ENCODE measurements at places on chromosomes 5 and 9. TPM values are rescaled to one million over a fixed set of nuclear protein-coding genes. Genes with fewer than 3 reads are reported as not detected.
A peak's percentile ranks its signal among the peaks of the same experiment; 100 is the strongest.

- no peaks in the 10 kb centered on the region for H3K36me3 ChIP-seq
- no peak overlapping the region for H3K27ac ChIP-seq
- peak; percentile 37 for DNase-seq
- H3K27me3 ChIP-seq, result no peaks in the 10 kb centered on the region
Observed at GRCh38 chr9:82031538-82032280, 43.1 kb downstream of the SPATA31D1 start.

GRCh38 chr5:164115420-164115819 lies 610.0 kb downstream of the MAT2B start:
- DNase-seq, result no peak
- H3K36me3 ChIP-seq, result no peaks in the 10 kb centered on the region

DNA sequence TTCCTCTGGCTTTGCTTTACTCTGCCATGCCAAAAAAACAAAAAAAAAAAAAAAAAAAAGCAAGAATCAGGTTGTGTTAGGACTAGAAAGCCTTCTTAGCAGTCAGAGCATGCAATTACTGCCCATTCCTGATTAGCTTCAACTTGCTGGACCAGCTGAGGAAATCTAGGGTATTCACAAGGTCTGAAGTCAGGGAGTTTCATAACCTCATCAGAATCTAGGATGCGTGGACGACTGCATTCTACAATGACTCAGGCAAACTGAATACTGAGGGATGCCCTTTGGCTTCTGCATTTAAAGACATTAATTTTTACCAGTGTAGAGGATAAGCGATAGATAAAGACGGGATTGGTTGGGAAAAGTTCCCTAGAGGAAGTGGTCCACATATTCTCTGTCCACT lies 39.2 kb upstream of the SHOC1 start:
- no peak overlapping the region for H3K4me3 ChIP-seq
- no peak for DNase-seq
- H3K4me1 ChIP-seq, result no peaks in the 10 kb centered on the region
- H3K27me3 ChIP-seq, result no peaks in the 10 kb centered on the region
- H3K36me3 ChIP-seq, result no peaks in the 10 kb centered on the region
- H3K27ac ChIP-seq, result no peak overlapping the region

KIAA1191 gene
- 112 TPM for total RNA-seq

CBY3 gene
- total RNA-seq, result not detected

DNA sequence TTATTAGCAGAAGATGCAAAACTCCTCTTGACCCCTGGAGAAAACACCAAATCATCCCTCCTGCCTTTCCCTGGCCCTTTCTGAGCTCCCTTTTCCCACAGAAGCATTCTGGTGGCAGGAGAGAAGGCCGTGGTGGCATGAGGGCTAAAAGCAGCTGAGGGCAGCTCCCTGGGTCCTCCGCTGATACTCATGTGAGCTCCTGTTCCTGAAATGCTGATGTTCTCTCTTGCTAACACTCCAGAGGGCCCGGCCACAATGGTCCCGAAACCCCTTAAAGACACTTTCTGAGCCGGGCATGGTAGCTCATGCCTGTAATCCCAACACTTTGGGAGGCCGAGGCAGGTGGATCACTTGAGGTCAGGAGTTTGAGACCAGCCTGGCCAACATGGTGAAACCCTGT lies 183.1 kb downstream of the HSPA4 start:
- DNase-seq, result no peak
- no peak overlapping the region for H3K27ac ChIP-seq
- H3K4me1 ChIP-seq, result no peaks in the 10 kb centered on the region
- H3K4me3 ChIP-seq, result no peak overlapping the region

DNA sequence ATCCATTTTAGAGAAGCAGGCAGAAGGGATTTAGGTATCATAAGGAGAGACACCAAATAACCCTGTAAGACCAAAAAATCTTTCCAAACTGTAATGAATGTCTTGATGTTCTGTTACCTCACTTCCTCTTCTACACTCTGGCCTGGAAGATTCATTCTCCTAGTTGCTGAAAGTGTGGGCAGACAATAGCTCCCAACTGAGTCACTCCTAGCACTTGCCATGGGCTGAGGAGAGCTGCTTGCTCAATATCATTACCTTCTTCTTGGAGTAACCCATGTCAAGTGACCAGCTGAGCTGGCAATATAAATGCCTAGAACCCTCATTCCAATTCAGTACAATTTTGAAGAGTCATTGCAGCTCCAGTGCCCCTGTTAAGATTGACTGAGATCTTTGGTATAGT lies 1985.5 kb upstream of the CDH6 start:
- H3K4me3 ChIP-seq, result no peak overlapping the region
- no peaks in the 10 kb centered on the region for H3K27me3 ChIP-seq
- H3K27ac ChIP-seq, result no peak overlapping the region
- DNase-seq, result no peak
- H3K4me1 ChIP-seq, result no peaks in the 10 kb centered on the region

DNA sequence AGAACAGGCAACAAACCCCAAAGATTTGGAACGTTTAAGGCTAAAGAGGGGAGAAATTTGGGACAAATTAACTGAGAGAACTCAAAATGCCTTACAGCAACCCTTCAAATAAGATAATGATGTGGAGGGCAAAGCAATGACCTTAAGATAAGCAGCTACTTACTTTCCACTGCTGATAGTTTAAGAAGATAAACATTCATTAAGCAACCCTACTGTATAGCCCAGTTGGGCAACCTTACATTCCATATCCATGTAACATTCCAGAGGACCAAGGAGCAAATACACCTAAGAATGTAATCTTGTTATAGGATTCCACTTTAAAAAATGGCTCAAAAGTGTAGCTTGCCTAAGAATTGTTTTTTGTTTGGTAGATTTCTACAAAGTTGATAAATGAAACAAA lies 14.8 kb downstream of the ETF1 start:
- H3K27me3 ChIP-seq, result no peaks in the 10 kb centered on the region
- H3K4me3 ChIP-seq, result no peak overlapping the region
- no peaks in the 10 kb centered on the region for H3K36me3 ChIP-seq

PCDHA5 gene
- 0.69 TPM for total RNA-seq

DNA sequence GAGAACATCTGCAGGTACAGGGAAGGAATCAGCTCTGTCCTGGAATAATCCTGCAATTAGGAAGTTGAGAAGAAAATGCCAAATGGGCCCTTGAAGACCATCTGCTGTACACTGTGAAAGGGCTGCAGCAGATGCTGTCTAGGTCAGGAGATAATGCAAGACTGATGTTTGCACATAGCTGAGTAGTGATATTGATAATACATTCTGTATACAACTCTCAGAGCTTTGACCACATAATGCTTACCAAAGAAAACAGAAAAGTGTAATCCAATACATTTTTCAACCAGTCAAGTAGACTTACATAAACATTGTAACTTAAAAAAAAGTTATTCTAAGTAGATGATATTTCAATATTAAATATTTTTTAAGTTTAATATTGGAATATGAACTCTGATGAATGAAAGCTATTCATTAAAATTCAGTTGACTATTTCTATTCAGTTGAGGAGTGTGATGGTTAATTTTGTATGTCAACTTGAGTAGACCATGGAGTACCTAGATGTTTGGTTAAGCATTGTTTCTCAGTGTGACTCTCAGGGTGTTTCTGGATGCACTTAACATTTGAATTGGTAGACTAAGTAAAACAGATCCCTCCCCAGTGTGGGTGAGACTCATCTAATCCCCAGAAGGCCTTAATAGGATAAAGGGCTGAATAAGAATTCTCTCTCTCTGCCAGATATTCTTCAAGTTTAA lies 380.1 kb upstream of the PRR16 start:
- H3K4me3 ChIP-seq, result no peak overlapping the region
- H3K27ac ChIP-seq, result no peak overlapping the region
- H3K27me3 ChIP-seq, result no peaks in the 10 kb centered on the region
- no peak for DNase-seq
- H3K4me1 ChIP-seq, result no peaks in the 10 kb centered on the region
- no peaks in the 10 kb centered on the region for H3K36me3 ChIP-seq

DNA sequence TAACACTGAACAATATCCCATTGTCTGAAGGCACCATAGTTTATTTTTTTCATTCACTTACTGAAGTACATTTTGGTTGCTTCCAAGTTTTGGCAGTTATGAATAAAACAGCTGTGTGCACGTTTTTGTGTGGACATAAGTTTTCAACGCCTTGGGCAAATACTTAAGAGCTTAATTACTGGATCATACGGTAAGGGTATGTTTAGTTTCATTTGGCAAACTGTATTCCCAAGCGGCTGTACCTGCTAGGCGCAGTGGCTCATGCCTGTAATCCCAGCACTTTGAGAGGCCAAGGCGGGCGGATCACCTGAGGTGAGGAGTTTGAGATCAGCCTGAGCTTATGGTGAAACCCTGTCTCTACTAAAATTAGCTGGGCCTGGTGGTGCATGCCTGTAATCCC lies 63.7 kb upstream of the FAM120A start:
- no peaks in the 10 kb centered on the region for H3K27me3 ChIP-seq
- no peaks in the 10 kb centered on the region for H3K36me3 ChIP-seq
- H3K27ac ChIP-seq, result no peak overlapping the region
- no peaks in the 10 kb centered on the region for H3K4me1 ChIP-seq
- DNase-seq, result no peak

PHF2 gene
- total RNA-seq, result 30.9 TPM

- no peaks in the 10 kb centered on the region for H3K4me1 ChIP-seq
- H3K4me3 ChIP-seq, result no peak overlapping the region
- no peak for DNase-seq
- H3K36me3 ChIP-seq, result no peaks in the 10 kb centered on the region
Observed at GRCh38 chr5:76582230-76583162, 40.7 kb downstream of the F2RL2 start.

DNA sequence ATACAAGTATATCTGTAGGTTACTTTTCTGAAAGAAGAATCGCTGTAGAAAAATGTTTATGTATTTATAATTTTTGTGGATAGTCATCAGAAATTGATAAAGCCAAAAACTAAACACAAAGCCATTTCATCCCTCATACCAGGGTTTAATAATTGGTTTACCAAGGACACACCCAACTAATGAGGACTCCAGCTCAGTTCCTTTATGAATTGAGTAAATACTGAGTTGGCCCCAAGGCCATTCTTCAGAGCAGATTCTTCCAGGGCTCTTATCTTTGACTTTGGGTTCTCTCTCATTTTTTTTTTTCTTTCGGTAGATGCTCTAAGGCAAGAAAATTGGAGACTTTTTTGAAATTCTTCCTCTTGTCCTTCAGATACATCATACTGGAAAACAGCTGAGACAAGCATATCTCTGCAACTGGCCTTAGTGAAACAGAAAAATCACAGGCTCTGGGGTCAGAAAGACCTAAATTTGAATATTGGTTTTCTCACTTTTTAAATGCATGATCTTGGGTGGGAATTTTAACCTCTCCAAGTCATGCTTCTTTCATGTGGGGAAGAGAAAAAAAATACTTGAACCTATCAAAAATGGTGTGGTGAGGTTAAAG lies 401.8 kb downstream of the ARHGEF28 start:
- H3K4me3 ChIP-seq, result no peak overlapping the region
- no peaks in the 10 kb centered on the region for H3K36me3 ChIP-seq
- no peaks in the 10 kb centered on the region for H3K27me3 ChIP-seq
- no peak for DNase-seq

GMCL2 gene
- total RNA-seq, result not detected

- no peak for DNase-seq
- no peaks in the 10 kb centered on the region for H3K27me3 ChIP-seq
- no peaks in the 10 kb centered on the region for H3K36me3 ChIP-seq
- no peak overlapping the region for H3K27ac ChIP-seq
Observed at GRCh38 chr5:56802205-56802604, 13.1 kb upstream of the MAP3K1 start.

ALDH7A1 gene
- 7.1 TPM for total RNA-seq

- no peaks in the 10 kb centered on the region for H3K36me3 ChIP-seq
- no peaks in the 10 kb centered on the region for H3K4me1 ChIP-seq
- no peak for DNase-seq
- no peaks in the 10 kb centered on the region for H3K27me3 ChIP-seq
Observed at GRCh38 chr9:73347123-73347522, 195.5 kb downstream of the ANXA1 start.

DNA sequence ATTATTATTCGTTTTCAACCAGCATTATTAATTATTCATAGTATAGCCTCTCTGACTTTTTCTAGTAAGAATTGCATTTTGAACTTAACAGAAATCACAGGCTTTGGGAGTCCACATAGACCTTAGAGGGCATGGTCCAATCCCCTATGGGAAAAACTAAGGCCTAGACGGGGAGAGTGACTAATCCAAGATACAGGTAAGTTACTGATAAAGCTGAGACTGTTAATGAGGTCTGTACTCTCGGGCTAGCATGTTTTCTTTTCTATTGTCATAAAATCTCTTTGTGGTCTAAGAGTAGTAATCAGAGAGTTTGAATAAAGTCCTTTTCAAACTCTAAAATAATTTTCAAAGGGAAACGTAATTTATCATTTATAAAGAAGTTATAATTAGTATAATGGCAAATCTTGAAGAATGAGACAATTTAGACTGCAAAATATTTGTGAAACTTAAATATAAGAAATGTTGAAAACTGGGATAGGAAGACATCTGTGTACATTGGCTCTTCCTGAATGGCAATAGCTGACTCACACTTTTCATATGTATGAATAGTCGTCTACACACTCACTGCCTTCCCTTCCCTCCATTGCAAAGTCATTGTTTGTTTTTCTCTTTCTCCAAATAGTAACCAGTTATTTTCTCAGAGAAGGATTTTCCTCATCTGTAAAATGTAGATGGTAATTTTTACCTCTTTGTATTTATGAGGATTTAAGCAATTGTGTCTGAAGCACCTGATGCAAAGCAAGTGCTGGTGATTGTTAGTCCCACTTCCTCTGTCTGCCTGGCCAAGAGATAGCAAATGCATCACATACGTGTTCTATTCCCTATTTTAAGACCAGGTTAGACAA lies 207.9 kb upstream of the CD180 start:
- no peak overlapping the region for H3K27ac ChIP-seq
- no peak for DNase-seq
- H3K4me1 ChIP-seq, result no peaks in the 10 kb centered on the region
- no peak overlapping the region for H3K4me3 ChIP-seq

ZFP2 gene
- 0.26 TPM for total RNA-seq

DNA sequence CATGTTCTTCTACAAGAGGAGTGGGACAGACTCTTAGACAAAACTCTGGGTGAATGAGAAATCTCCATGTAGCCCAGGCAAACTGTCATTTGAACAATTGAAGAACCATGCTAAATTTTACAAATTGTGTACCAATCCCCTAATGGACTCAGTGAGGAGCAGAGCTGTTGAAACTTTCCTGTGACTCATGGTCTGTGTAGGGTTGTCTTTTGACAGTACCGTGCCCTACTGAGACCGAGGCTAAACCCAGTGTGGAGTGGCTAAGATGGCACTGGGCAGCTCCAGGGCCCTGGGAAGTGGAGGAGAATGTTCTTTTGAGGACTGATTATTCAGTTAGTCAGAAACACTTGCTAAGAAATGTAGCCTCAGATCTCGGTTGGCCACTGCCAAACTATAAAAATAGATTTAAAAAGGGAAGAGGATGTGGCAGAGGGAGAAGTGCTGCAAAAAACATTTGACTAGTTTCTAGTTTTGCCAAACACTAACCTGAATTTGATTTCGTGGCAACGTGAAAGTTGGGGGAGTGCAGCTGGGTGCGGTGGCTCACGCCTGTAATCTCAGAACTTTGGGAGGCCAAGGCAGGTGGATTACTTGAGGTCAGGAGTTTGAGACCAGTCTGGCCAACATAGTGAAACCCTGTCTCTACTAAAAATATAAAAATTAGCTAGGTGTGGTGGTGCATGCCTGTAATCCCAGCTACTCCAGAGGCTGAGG lies 24.7 kb downstream of the POU4F3 start:
- H3K27ac ChIP-seq, result no peak overlapping the region
- no peak for DNase-seq
- no peaks in the 10 kb centered on the region for H3K27me3 ChIP-seq
- no peak overlapping the region for H3K4me3 ChIP-seq
- H3K4me1 ChIP-seq, result no peaks in the 10 kb centered on the region
- H3K36me3 ChIP-seq, result no peaks in the 10 kb centered on the region

GRCh38 chr5:16505140-16505891 lies 39.7 kb upstream of the ZNF622 start:
- H3K4me1 ChIP-seq, result no peaks in the 10 kb centered on the region
- no peak overlapping the region for H3K4me3 ChIP-seq
- no peak for DNase-seq
- no peaks in the 10 kb centered on the region for H3K36me3 ChIP-seq
- H3K27ac ChIP-seq, result no peak overlapping the region

Measured in uterus (tissue), 4 donors.